ENCODE measurements at places on chromosomes 5 and 9.
A peak's percentile ranks its signal among the peaks of the same experiment; 100 is the strongest.

- DNase-seq: no peak
These were observed 187.7 kb upstream of the RGMB start for GRCh38 chr5:98585661-98586310.

GRCh38 chr9:35736201-35736633, 3.8 kb downstream of the CREB3 start:
- DNase-seq: peak; percentile 73

GRCh38 chr5:68292316-68292715, 76.8 kb downstream of the PIK3R1 start:
- no peak for DNase-seq

DNA sequence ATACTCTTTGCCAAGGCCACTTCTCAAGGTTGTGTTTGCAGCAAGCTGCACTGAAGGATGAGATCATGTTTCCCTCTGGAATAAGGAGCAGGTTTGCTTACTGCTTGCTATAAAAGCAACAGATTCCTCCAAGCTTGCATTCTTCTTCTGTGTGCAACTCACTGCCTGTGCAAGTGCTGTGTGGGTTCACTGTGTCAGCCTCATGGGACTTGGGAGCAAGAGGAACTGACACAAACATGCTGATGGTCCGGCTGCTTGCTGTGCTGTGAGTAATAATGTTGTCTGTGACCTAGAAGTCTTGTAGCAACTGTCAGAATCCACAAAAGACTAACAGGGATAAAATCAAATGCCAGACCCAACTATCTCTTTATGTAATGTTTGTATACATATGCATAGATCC, 33.6 kb upstream of the SHC3 start:
- no peak for DNase-seq

DNA sequence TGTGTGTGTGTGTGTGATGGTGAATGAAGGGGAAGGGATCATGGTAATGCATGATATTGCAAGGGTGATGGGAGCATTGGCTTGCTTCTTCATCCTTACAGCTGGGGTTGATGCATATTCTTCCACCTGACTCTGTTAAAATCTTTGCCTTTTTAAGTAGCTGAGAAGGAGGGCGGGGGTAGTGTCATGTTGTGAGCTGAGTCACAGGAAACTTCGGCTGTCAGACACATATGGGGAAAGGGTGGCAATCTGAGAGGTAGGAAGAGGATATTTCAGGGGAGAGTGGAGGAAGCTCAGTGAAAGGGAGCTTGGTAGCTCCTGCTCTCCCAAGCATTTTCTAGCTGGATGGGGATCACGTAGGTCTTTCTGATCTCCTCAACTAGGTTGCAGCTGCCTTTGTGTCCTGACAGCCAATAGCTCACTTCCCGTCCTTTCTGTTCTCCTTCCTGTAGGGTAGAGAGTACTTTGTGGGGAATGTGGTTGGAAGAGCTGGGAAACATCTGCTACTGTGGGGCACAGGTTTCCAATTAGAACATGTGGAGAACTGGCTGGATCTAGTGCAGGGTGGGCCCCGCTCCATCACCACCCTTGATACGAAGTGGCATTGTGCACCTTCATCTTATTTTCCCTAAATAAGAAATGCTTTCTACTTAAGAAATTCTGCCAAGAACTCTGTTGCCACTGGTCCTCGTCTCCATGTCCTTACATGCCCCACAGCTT, 18.1 kb upstream of the CLK4 start:
- DNase-seq: no peak

DNA sequence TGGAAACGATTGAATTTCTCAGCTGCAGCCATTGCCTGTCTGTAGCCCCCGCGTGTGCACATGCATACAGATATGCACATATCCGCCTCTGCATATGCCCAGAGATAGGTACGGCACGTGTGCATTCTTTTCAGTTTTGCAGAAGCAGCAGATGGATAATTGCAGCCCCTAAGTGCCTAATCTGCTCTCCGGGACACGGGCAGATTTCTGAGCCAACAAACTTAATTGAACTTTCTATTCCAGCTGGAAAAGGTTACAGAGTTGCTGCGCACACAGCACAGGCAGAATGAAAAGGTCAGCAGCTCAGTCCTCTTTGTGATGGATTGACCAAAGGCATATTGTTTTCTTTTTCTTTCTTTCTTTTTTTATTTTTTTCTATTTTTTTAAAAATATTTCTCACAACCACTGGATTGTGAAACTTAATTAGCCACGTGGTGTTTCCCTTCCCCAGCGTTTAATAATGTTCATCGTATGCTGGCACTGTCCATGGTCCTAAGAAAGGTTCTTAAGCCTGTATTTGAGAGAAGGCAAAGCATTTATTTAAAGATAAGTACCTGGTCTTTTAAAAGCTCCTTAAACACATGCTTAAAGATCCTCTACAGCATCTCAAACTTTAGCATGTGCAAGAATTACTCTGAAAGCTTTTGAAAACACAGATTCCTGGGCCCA, 270.2 kb upstream of the BRINP1 start:
- DNase-seq: no peak

DNA sequence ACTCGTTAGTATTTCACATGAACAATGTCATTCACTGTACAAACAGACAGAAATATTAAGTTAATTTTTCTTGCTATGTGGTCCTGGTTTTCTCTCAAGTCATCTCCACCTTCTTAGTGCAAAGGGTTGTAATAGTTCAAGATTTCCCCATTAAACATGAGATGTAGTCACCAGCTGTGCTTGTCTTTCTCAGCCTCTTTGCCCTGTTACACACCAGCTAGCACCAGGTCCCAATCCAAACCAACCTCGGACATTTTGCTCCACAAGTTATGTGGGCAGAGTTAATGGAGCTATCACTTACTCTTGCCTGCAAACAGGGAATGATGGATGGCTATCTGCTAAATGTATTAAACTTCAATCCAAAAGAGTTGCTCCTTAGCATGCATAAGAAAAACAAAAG, 328.1 kb downstream of the TLE1 start:
- DNase-seq: no peak

DNA sequence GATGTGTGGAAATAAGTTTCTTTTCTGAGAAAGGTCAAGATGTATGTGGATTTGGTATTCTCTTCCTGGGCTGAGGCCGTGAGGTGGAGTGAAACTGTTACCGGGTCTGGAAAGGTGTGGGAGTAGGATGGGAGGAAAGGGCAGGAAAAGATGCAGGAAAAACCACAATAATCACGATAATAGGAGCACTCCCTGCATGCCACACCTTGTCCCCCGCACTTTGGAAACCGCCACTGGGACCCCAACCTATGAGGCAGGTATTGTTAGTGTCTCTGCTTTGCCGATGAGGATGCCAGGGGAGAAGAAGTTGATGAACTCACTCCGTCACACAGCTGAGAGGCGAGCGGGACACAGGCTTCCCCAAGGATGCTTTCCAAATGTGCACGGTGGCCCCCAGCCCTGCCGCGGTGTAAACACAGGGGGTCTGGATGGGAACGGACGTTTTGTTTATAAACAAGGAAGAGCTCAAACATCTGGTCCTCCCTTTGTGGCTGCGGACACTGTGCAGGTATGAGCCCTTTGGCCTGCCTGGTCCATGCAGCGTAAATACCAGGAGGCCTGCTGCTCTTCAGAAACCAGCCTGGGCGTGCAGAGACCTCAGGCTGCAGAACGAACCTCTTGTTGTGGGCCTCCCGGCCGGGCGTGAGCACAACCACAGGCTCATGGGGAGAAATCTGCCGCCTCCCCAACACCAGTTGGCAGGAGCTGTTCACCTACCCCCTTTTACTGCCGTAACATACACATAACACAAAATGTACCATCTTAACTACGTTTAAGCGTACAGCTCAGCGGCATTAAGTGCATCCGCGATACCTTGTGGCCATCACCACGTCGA, 126.7 kb downstream of the COL23A1 start:
- no peak for DNase-seq

- no peak for DNase-seq
These were observed 2.2 kb downstream of the CDH12 start for GRCh38 chr5:22850981-22851380.

DNA sequence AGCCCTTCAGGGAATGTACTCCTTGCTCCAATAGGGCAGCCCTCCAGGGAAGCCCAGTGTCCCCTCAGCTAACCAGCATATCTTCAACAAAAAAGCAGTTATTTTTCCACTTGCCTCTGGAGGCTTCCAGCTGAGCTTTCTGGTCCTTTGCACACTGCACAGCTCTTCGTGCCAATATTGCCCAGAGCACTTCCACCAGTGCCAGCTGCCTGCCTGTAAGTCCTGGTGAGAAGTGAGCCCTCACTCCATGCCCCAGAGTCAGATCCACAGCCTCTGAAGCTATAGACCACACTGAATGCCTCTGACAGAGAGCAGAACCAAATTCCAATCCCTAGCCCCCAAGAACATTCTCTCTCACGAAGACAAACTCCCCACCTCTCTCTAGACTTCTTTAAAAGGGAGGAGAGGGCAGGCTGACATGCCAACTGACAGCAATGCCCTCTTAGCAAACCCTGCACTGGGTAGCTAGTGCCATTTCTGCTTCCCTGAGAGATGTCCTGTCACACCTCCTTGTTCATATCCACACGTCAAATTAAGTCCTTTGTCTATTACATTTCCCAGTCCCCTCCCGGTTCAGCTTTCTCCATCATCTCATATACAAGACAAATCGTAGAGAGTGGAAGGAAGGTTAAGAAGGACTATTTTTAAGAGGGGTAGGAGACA, 12.7 kb upstream of the HEXB start:
- no peak for DNase-seq

DNA sequence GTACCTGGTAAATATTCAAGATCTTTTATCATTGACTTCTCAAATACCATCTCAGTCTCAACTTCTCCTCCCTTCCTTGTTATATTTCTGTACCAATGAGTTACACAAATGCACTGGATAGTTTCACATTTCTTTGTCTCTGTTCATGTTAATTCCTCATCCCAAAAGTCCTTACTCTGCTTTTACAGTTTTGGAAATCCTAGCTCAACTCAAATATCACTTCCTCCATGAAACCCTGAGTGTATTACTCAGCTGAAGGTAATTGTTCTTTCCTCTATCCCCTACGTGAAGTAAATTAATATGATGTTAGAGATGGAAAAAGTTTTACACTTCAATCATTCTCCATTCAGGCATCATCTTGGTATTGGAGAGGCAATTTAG, 241.5 kb downstream of the TLE4 start:
- DNase-seq: no peak

DNA sequence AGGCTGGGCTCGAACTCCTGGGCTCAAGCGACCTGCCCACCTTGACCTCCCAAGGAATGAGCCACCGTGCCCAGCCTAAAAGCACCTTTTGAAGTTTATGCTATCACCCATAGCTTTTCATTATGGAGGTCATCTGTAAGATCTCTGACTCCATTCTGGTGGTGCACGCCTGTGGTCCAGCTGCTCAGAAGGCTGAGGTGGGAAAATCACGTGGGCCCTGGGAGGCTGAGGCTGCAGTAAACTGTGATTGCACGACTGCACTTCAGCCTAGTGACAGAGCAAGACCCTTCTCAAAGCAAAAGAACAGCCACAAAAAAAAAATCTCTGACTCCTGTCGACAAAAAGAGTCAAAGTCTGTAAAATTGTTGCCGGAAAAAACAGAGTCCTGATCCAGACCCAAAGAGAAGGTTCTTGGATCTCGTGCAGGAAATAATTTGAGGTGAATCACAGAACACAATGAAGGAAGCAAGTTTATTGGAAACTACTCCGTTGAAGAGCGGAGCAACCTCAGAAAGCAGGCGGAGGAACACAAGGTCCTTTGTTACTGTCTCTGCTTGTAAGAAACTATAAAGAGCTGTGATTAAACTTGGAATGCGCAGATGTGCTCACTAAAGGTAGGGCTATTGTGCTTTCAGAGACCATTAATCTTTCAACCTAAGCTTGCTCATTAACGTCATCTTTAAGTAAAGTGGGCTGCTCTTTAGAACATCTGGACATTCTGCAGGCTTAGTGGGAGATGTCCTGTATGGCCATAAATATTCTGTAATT, 2.0 kb upstream of the HAUS6 start:
- no peak for DNase-seq

- no peak for DNase-seq
These were observed 28.7 kb downstream of the FBXW2 start for GRCh38 chr9:120764476-120764875.

GRCh38 chr9:81289622-81290021, 399.7 kb downstream of the TLE1 start:
- no peak for DNase-seq

- no peak for DNase-seq
These were observed 26.5 kb downstream of the NANS start for GRCh38 chr9:98083061-98083501.

DNA sequence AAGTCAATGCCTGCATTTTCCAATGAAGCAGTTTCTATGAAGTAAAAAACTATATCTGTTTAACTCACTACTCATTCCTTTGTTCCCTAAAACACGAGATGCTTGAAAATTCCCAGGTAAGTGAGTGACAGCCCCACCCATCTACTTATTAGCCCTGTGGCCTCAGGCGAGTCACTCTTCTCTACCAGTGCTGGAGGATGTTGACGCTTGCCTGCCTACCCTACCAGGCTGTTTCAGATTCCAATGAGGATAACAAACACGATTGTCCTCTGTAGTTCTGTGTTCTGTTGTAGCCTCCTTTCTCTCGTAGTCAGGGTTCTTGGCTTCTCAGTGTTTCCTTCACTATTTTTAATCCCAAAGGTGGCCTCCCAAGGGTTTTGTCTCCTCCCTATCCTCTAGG, 388.8 kb downstream of the KDM4C start:
- no peak for DNase-seq

DNA sequence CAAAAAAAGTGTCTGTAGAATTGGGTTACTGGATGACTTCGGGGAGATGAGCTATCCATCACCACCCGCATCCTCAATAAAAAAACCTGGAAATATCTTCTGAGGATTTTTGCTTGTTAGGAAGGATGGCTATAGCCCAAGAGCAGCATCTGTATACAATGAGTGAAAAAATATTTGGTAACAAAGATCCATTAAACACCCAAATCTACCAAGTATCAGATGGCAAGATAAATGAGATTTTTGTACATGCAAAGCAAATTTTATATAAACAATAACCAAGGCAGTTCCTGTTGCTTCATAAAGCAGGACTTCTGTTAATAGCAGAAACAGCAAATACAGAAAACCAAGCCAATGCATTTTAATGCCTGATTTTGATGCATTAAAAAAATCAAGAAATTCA, 166.6 kb downstream of the SLC28A3 start:
- no peak for DNase-seq

- no peak for DNase-seq
These were observed 614.7 kb downstream of the CSNK1G3 start for GRCh38 chr5:124126504-124127217.

DNA sequence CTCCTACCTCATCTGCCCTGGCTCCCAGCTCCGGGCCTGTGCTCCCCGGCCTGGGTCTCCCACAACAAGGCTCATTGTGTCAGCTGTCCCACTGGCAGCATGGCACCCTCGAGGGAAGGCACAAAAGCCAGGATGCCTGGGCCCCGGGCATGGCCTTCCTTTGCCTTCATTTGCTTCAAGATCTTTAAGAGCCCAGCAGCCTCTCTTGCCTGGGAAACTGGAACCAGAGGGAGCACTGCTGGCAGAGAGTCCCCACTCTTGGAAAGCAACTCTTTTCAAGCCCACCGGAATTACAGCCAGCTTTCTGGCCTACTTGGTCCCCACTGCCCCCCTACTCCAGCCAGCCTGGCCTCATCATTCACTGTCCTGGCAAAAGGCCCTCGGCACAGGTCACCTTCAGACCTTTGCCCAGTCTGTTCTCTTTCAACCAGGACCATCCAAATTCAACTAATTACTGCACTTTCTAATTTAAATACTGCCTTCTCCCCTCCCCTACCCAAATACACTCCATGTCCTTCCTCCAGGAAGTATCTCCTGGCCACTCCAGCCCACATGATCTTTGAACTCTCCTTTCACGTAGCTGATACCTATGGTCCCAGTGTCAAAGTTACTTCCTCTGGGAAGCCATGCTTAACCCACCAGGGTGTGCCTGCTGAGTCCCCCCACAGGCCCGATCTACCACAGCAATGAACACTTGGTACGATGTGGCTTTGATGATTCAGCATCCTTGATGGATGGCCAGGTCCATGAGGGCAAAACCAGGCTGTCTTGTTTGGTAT, 8.9 kb downstream of the ZER1 start:
- DNase-seq: no peak

All from GM10248 (cell line).